ENCODE measurements at places on chromosomes 6 and 20.

- DNase-seq, result no peak
Observed at GRCh38 chr6:12419631-12420272, 129.6 kb downstream of the EDN1 start.

GRCh38 chr6:142843361-142843760 lies 101.6 kb downstream of the HIVEP2 start:
- no peak for DNase-seq

GRCh38 chr20:44552950-44553908 lies 29.1 kb upstream of the PKIG start:
- DNase-seq, result peak; percentile 26

DNA sequence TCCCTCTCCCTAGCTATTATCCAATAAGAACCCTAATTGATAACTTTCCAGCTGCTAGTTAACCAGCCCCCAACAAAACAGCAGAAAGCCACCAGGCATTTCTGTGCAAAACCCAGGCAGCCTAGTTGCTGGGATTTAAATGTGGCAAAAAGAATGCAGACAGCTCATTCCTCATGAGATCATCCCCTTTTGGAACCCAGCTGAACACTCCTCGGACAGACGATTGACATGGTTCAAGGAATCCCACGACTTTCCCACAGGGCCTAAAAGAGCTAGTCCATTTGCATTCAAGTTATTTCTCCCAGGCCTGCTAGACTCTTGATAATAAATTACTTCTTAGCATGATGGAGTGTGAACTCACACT lies 24.0 kb downstream of the JAG1 start:
- no peak for DNase-seq

GRCh38 chr6:143294265-143294860 lies 156.1 kb downstream of the ADAT2 start:
- no peak for DNase-seq

DNA sequence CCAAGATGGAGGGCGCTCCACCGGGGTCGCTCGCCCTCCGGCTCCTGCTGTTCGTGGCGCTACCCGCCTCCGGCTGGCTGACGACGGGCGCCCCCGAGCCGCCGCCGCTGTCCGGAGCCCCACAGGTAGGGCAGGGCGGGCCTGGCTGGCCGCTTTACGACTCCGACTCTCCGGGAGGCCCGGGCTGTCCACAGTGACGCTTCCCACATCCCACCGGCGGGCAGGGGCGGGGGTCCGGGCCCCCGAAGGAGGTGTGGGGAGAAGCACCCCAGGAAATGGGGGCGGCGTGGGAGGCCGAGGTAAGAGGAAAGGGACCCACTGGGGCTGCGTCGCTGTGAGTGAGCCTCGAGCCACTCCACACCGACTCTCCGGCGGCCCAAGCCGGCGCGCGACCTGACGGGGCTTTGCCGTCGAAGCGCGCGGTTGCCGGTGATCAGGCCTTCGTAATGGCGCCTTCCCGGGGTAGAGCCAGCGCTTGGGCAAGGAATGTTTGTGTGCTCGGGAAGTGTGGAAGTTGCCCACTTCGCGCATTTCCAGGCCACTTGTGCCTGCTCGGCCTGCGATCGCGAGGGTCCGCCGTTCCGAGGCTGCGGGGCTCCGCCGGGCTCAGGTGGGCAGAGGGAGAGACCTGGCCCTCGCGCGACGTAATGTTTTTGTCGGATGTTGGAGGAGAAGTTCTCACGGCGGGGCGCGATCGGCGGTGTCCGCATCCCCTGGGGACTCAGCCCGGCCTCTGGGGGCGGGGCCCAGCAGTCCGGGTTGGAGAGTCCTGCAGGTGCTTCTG lies 427 bp downstream of the GINM1 start:
- DNase-seq, result peak; percentile 44

GRCh38 chr6:71481011-71481410 lies 192.4 kb downstream of the OGFRL1 start:
- DNase-seq, result peak; percentile 21

DNA sequence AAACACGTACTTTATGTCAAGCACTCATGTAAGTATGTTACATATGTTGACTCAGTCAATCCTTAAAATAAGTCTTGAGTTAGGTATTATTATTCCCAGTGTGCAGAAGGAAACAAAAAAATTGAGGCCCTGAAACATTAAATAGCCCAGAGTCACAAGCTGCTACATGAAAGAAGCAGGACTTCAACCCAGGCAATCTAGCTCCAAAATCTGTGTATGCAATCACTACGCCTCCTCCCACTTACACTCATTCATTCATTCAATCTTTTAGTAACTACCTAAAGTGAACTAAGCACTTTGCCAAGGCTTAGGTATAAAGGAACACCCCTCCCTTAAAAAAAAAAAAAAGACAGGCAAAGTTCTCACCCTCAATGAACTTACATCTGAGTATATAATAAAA lies 9.3 kb downstream of the ARHGAP18 start:
- DNase-seq, result no peak

DNA sequence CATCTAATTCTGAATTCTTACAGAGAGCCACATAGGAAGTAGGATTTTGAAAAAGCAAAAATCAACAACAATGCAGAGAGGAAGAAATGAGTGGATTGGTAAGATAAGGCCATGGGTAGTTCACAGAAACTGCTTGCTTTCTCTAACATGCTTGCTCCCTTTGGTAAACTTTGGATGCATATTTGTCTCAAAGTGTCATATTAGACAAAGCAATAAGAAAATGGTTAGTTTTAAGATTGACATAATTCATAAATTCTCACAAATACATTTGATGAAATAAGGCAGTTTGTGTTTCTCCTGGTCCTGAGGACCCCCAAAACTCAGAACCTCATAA lies 31.7 kb downstream of the UTRN start:
- DNase-seq, result no peak

- DNase-seq, result no peak
Observed at GRCh38 chr6:15535495-15536197, 127.2 kb downstream of the DTNBP1 start.

Measured in suppressor macrophage treated with lipopolysaccharide for 1 hour (primary cell).